ENCODE measurements at places on chromosomes 5 and 9.

DNA sequence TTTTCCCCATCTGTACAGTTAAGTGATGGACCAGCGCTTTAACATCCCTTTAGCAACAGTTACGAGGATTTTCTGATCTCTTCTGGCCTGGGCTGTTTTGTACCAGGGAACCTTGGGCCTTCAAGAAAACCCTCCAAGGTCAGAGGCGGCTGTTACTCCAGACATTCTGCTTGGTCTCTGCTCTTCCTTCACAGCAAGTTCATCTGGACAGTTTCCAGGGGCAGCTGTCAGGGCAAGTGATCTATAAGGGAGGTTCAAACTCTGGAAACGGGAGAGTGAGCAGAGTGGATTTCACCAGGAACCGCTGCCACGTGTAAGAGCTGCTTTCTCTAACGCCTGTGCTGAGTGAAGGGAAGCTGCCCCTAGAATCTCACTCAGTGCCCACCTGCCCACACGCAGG, 36.7 kb downstream of the ZNF618 start:
- no peak for DNase-seq
- peaks cover 2% of the 10 kb centered on the region for H3K36me3 ChIP-seq
- no peak overlapping the region for H3K27ac ChIP-seq
- H3K4me3 ChIP-seq, result no peak overlapping the region

DNA sequence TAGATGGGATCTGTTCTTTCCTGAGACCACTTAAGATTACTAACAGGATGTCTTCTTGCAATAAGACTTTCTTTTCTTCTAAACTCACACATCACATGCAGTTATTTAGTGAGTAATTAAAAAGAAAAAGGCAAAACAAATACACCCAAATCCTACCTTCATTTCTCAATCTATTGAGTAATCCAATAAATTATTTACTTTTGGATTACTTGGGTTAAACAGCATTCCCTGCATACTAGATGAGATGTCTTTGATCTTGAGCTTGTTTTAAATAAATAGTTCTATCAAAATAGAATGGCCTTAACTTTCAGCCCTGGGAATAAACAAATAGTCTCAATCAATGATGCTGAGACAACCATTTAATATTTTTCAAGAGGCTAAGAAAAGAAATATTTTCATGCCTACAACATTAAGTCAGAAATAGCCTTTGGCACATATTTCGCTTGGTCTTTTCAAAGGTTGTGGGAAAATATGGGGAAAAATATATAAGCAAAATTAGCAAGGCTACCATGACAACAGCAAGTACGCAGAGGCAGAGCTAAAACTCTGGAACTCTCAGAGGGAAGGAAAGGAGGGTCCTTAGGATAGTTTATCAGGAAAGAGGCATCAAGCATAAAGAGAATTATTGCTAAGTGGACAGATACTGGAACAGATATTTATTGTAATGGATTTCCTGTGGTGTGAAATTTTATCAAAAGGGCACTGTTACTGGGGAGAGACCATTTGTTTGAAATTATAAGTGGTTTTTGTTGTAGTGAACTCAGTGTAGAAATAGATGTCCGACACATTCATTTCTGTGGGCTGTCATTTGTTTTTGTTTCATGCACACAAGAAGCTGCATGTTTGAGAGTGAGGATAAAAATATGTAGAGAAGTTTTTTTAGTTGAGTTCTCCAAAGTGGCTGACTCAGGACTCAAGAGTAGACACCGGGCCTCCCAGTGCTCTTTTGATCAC, 70.2 kb upstream of the CDH6 start:
- H3K4me3 ChIP-seq, result no peak overlapping the region
- no peak for DNase-seq
- H3K27me3 ChIP-seq, result no peaks in the 10 kb centered on the region
- no peak overlapping the region for H3K27ac ChIP-seq

GRCh38 chr5:2177244-2177643, 294.5 kb upstream of the IRX4 start:
- H3K4me1 ChIP-seq, result peaks cover 3% of the 10 kb centered on the region
- peaks cover 29% of the 10 kb centered on the region for H3K27me3 ChIP-seq
- no peak overlapping the region for H3K4me3 ChIP-seq

DNA sequence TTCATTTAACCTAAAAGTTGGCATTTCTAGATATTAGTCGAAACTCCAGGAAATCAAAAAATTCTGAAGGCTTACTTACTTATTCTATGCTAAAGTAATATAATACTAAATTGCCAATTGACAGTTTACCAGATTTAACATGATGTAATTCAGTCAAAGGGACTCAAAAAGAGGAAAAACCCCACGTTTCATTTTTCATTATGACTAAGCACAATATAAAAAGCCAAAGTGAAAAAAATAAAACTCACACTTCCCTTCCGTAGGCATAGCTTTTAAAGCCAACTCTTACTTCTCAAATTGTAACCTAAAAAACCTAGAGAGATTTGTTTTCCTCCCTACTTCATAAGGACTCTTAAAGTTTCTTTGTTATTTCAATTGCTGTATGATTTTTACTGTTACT, 146.6 kb downstream of the RAPGEF6 start:
- peaks cover 11% of the 10 kb centered on the region for H3K4me1 ChIP-seq
- no peak for DNase-seq
- no peak overlapping the region for H3K27ac ChIP-seq

DNA sequence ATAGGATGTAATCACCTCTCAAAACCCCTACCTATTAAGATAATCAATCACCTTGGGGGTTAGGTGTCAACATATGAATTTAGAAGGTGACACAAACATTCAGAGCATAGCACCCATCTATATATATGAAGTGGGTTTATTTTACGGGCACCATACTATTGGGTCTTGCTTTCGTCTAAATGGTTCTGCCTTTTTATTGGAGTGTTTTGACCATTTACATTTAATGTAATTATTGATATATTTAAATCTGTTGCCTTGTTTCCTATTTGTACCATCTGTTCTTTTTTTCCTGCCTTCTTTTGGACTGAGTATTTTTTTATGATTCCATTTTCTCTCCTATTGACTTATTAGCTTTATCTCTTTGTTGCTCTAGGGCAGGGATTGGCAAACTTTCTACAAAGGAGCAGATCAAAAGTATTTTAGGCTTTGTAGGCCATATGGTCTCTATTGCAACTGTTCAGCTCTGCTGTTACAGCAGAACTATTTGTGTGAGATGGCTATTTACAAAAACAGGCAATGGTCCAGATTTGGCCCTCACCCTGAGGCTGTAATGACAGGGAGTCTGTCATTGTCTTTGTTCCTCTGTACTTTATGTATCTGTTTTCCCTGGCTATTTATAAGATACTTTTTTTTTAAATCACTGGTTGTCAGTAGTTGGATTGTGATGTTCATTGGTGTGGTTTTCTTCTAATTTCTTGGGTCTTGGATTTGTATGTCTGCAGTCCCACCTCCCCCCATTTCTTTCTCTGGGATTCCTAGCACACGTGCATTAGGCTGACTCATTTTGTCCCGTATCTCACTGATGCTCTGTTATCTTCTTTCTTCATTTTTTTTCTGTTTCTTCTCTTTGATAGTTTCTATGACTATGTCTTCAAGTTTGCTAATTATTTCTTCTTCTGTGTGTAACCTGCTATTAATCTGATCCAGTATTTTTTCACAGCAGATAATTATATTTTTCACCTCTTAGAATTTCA, 127.1 kb downstream of the DAB2IP start:
- H3K36me3 ChIP-seq, result no peaks in the 10 kb centered on the region
- no peak overlapping the region for H3K4me3 ChIP-seq

DNA sequence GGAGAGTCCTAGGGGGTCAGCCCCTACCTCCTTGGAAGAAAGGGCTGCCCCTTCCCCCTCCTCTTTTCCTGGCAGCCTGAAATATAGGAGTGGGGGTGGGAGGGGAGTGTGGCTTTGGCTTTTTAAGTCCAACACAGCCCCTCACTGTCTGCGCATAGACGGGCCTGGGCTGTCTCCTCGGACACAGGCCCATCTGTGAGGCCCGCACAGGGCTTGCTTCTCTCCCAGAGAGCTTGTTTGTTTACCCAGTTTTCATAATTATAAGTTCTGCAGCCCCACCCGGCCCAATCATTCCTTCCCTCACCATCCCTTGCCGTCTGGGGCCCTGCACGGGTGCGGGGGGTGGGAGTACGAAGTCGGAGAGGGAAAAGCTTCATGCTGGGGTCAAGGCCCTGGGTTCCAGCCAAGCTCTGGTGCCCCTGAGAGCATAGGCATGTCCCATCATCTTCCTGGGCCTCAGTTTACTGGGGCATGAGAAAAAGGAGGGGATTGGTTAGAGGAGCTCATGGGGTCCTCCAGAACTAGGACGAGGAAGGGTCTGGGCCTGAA, 54.0 kb upstream of the STXBP1 start:
- peak overlapping the region; percentile 83 for H3K4me3 ChIP-seq
- peaks cover 60% of the 10 kb centered on the region for H3K4me1 ChIP-seq
- DNase-seq, result no peak
- H3K27me3 ChIP-seq, result no peaks in the 10 kb centered on the region
- H3K36me3 ChIP-seq, result no peaks in the 10 kb centered on the region

Data from T-helper 17 cell (primary cell).